ENCODE measurements at places on chromosomes 1 and 21.

DNA sequence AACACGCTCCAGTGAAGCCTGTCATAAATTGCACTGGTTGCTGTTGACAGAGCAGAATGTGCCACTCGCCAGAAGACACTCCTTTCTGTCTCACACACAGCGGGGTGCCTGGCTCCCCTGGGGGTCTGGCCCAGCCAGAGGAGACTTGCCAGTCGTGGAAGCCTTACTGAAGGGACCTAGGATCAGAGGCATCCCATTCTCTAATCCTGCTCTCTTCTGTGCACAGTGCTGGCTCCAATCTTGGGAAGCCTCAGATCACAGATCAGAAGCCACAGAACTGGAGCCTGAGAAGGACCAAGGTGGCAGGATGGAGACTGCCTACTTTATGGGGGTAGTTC, 1.4 kb downstream of the SLC9A1 start:
- no peak for DNase-seq

DNA sequence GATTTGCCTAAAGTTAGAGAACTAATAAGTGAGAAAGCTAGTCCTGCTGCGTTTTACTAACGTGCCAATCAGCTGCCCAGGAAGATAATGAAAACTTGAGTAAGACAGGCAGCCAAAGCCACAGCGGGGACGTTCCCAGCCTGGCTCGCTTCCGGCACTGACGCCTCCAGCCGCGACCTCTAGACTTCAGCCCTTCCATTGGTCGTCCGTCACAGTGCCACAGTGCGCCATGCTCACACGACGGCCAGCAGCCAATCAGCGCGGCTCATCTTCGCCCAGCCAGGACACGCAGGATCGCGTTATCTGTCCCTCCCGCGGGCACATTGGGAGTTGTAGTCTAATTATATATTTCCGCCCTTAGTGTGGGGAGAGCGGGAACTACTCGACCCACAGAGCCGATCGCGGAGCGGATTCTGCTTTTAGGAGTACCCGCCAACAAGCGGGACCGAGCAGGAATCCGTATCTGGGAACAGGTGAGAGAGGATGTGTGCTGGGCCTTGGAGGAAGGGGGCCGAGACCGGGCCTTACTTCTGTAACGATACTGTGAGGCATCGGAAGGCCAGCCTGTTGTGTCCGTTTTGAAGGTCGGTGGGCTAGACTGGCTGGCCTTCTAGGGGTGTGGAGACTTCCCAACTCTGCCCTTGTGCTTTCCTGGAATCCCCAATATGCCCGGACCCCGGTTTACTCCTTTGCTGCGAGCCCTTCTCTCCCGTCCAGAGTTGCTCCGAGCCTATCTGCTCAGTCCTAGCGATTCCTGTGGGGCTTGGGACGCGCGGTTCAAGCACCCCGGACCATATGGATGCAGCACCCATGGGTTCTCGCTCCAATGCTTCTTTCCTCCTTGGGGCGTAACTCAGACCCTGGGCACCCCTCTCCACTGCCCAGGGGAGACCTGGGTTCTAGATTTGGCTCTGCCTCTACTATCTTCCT, at the start of gene FDPS:
Gene FDPS, plus strand, starts transcription at position 374 of the 930 bp plus-strand sequence. CDS start 924 bp downstream, outside the sequence.
- DNase-seq: peak; percentile 95

GRCh38 chr1:59976194-59977074, 49.9 kb upstream of the CYP2J2 start:
- no peak for DNase-seq

GRCh38 chr1:14613926-14614325, 15.4 kb downstream of the KAZN start:
- DNase-seq: no peak

Measured in activated CD8-positive, alpha-beta memory T cell treated with anti-CD3 and anti-CD28 coated beads for 1 hour (primary cell).